ENCODE measurements at places on chromosomes 2 and 18.

GRCh38 chr2:180376066-180376465 is 369.0 kb upstream of the CWC22 start:
- DNase-seq = no peak

- no peak for DNase-seq
Measured at GRCh38 chr2:219728991-219729487, 101.6 kb downstream of the SLC4A3 start.

GRCh38 chr2:25347205-25347815 is 5.6 kb upstream of the DNMT3A start:
- no peak for DNase-seq

GRCh38 chr2:171150694-171151285 is 9.9 kb downstream of the TLK1 start:
- DNase-seq = no peak

GRCh38 chr2:47254464-47254863 is 99.4 kb upstream of the STPG4 start:
- no peak for DNase-seq

GRCh38 chr2:145157741-145158591 is 638.0 kb upstream of the ZEB2 start:
- no peak for DNase-seq

DNA sequence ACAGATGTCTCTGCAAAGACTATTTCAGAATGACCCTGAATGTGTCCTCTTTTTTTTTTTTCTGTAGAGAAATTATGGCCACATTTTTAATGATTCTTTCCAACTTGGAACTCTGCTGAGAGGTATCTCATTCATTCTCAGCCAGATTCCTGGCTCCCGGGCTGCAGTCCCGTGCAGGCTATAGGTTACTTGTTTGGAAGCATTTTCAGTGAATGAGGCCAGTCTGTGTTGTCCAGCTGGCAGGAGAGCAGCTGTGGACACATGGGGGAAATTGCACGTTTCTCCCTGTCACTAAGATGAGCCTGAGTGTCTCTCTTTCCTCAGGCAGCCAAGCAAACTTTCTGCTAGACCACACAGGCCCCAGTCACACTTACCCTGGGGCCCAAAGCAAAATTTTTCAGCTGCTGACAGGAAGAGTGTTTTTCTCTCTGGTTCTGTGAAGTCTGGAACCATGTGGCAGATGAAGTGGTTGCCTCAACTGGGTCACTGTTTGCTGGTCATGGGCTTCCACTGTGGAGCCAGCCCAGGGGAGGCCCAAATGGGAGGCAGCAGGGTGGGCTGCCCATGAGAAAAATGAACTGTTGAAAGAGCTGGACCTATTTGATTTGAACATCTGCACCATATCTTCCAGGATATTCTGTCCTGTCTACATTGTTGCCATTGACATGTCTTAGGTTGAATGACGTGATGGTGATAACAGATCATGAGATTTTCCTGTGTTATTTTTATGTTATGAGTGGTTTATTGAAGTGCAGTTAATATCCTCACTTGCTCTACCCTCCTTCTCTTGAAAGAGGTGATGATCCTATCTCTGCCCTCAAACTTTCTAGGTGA is 431.2 kb downstream of the LPIN1 start:
- no peak for DNase-seq

GRCh38 chr2:125107446-125107845 is 1082.4 kb downstream of the CNTNAP5 start:
- DNase-seq = no peak

GRCh38 chr2:8551622-8552074 is 130.2 kb upstream of the ID2 start:
- DNase-seq = no peak

DNA sequence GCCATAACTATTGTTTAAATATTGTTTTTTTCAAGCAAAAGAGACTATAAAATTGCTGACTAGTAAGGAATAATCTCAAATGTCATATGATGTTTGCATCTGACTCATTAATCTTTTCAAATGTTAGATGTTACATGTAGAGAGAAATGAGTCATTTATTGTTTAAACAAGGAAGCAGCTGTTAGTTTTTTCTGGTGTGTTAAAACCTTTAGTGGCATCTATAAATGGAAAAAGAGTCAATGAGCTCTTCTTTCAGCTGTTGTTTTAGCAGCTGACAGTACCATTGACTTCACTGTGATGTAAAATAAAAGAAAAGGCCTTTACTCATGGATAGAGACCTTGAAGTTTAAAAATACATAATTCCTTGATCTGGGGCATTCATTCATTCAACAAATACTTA is 1.8 kb upstream of the KLHL41 start:
- no peak for DNase-seq

DNA sequence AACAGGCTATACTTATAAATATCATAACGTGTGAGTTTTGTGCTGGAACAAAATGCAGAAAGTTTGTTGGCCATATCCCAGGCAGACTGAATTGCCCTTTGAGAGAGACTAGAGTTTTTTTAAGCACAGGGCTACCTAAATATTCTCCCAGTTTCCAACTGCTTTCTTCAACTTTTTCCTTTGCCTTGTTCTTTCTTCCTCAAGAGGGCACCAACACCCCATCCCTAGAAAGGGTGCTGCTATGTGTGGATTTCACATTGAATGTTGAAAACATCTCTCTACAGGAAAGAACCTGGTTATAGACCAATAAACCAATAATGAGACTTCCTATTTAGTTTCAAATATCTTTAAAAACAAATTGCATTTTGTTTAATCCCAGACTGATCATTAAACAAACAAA is 87.9 kb downstream of the ICOS start:
- no peak for DNase-seq

DNA sequence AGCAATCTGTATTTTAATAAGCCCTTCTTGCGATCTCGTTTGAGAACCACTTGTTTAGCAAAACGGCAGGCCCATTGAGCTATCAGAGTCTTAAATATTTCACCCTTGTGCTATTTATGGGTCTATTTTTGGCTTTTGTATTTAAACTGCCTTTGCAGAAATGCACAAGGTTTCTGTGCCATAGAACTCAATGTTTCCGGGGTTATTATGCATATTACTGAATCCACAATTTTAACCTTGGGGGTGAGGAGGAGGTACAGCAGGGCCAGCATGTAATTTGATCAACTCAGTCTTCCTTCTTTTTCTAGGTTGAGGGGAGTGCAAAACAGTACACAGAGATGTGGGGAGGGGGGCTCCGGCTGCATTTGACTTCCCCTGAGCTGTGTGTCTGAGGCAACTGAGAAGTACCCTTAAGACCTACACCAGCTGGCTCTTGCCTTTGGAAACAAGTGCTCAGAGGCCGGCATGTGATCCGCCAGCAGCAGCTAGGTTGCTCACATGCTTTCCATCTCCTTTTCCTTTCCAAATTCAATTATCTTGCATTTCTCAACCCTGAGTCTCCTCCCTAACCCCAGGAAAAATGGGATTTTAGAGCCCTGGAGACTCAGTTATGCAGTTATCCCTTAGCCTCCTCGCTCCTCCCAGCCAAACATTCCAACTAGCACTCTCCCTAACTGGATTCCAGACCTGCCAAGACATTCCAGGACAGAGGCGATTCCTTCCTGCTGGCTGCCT is 103.0 kb downstream of the HNRNPLL start:
- DNase-seq = no peak

- peak; percentile 35 for DNase-seq
Measured at GRCh38 chr2:29009711-29010677, 28.9 kb downstream of the TOGARAM2 start.

Data from activated T-cell treated with anti-CD3 and anti-CD28 coated beads, Interleukin-2, amount 50 U/mL, for 1 hour (primary cell).